MM.1S (cell line): ENCODE measurements at places on chromosomes 6 and 20.

- no peak overlapping the region for H3K27ac ChIP-seq
- no peaks in the 10 kb centered on the region for H3K27me3 ChIP-seq
- no peak for DNase-seq
- no peaks in the 10 kb centered on the region for H3K4me1 ChIP-seq
Measured at GRCh38 chr20:51697096-51697826, 70.9 kb downstream of the ATP9A start.

DNA sequence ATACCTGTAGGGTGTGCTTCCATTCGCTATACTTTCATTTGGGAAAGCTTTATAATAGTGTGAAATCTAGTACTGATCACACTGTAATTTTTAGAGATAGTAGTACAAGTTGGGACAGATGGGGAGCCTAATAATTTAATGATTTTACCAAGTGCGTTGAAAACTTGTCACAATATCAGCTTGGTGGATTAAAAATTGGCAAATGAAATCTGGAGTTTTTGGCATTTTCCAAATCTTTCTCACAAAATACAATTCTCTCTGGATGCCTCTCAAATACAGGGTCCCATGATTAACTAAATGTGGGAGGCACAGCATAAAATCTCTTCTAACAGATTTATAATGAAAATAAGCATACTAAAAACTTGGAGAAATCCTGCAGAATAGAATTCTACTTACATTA is 96.4 kb downstream of the PLCB4 start:
- H3K4me1 ChIP-seq = no peaks in the 10 kb centered on the region
- no peak for DNase-seq
- no peak overlapping the region for H3K27ac ChIP-seq
- H3K4me3 ChIP-seq = no peak overlapping the region
- no peaks in the 10 kb centered on the region for H3K27me3 ChIP-seq

DNA sequence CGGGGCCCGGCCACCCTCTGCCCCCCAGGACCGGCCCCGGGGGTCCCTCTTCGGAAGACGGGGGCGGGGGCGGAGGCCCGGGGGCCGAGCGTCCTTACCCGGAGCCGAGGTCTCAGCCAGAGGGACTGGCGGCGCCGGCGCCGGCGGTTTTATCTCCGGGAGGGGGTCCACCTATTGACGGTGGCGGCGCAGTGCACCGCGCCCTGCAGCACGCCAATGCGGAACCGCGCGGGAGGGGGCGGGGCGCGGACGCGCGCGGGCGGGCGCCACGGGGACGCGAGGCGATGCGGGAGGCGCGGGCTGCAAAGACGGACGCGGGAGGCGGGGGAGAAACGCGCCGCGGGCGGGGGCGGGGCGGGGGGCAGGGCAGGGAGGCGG is at the start of gene EEF1A2:
Gene EEF1A2 (minus strand): TSS at position 124 of the 378 bp plus-strand sequence. CDS start 1,320 bp downstream, outside the sequence.
- no peak within 1 kb of the TSS for H3K27ac ChIP-seq
- no peak for DNase-seq
- H3K4me1 ChIP-seq = peaks cover 8% of the 10 kb centered on the region

- H3K27ac ChIP-seq = no peak overlapping the region
- no peak for DNase-seq
- no peaks in the 10 kb centered on the region for H3K36me3 ChIP-seq
- no peaks in the 10 kb centered on the region for H3K4me1 ChIP-seq
- H3K27me3 ChIP-seq = no peaks in the 10 kb centered on the region
- no peak overlapping the region for H3K4me3 ChIP-seq
Measured at GRCh38 chr20:62267543-62267942, 29.2 kb downstream of the OSBPL2 start.
